ENCODE measurements at places on chromosomes 12 and 14.

GRCh38 chr12:68293347-68293746, 38.8 kb downstream of the MDM1 start:
- no peak for DNase-seq

GRCh38 chr12:23221066-23221465, 596.1 kb downstream of the ETNK1 start:
- no peak for DNase-seq

DNA sequence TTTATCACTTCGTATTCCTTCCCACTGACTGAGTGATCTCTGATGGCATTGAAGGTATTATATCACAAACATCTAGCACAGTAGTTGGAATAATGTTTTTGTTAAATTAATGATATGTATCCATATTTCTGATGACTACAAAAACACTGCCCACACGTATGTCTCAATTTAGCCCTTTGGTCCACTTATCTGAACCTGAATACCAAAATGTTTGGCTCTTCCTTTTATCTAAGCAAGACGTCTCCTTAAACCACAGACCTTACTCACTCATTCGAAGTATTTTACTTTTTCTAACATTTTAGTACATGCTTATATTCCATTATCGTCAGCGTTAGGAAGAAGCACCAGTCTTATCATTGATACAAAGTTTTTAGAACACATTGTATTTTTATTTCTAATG, 126.4 kb downstream of the PIK3C2G start:
- no peak for DNase-seq

DNA sequence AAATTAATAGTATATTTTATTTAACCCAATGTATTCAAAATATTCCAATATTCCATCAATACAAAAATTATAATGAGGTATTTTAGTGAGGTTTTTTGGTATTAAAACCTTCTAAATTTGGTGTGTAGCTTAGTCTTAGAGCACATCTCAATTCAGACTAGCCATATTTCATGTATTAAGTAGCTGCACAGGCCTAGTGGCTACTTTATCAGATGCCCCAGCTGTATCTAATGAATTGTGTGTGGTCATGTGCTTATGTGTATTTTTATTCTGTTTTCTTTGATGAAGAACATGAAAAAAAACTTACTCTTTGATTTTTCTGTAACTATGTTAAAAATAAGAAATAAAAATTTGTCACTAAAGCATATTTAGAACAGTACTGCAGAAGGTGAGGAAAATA, 13.2 kb downstream of the ACTR10 start:
- DNase-seq: no peak

GRCh38 chr14:97960436-97960835, 1163.3 kb downstream of the VRK1 start:
- no peak for DNase-seq

GRCh38 chr14:22898302-22899090, 15.5 kb downstream of the REM2 start:
- peak; percentile 83 for DNase-seq

DNA sequence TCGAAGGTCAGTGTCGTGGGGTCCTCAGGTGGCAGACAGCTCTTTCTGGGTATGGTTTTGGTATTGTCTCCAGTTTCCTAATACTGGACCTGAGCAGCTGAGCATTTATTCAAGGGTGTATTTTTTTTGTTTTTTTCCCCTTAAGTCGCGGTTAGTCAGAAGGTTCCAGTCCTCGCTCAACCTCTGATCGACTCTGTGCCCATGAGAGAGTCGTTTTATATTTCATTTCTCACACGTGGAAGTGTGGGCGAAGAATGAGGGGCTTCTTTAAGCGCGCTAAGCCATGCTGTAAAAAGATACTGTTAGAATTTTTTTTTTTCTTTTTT, 499 bp downstream of the MIPOL1 start:
- DNase-seq: no peak

- no peak for DNase-seq
Measured at GRCh38 chr12:122976648-122976975, 1.6 kb downstream of the OGFOD2 start.

- peak; percentile 83 for DNase-seq
Measured at GRCh38 chr14:80388980-80389711, 177.8 kb upstream of the DIO2 start.

DNA sequence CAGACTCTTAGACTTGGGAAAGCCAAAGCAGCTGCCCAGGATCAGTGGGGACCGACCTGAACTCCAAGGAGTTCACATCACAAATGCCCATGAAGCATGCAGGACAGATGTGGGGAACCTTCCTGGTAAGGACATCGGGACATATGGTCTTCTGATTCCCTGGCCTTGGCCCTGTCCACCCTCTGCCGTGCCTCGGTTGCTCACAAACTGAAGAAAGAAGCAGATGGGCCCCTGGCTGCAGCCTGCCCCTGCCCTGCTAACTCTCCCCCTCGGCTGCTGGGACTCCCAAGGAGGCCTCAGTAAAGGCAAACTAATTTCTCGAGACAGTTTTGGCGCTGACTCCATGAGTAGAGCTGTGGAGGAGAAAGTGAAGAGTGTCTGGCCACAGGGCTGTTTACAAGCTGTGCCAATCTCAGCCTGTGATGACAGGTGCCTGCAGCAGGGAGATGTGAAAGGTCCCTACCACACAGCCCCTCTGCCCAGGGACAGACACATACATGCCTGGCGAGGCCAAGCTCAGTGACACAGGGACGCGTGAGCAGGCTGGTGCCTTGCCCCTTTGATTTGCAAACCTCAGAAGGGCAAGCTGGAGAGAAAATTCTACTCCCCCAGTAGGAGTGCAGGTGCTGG, 48.6 kb downstream of the ISCA2 start:
- no peak for DNase-seq

DNA sequence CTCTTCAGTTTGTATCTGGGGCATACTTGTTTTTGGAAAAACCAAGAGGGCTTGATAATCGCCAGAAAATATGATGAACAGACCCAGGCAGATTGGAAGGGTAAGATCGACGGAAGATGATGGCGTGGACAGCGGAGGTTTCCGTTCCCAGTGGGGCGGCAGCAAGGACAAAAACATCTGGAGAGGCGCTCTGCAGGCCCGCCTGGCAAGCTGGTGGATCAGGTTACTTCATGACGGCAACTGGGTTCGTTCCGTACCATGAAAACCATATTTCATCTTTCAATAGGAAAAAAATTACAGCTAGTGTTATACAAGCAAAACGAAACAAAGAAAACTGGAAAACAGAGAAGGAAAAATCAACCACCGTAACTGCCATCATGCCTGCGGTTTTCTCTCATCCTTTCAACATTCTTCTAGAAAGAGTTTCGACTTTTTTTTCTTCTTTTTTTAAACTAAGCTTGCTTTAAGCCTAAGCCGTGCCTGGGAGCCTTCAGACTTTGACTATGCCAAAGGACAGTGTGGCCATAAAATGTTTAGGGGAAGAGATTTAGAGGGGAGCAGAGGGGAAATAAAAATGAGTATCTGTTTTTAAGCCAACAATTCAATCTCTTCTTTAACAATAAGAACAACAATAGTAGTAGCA, 210.5 kb downstream of the FOXN3 start:
- no peak for DNase-seq
